ENCODE measurements at places on chromosomes 13 and 19.

DNA sequence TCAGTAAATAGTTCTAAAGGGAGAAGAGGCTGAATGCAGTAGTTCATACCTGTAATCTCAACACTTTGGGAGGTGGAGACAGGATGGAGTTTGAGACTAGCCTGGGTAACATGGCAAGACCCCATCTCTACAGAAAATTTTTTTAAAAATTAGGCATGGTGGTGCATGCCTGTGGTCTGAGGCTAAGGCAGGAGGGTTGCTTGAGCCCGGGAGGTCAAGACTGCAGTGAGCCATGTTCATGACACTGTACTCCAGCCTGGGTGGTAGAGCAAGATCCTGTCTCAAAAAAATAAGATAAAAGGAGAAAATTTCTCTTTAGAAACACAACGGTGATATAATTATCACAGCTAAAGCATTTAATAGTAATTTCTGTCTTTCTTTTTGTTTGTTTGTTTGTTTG is 57.1 kb downstream of the SIPA1L3 start:
- DNase-seq = no peak

- no peak for DNase-seq
Observed at GRCh38 chr13:49532593-49532992, 36.8 kb downstream of the PHF11 start.

DNA sequence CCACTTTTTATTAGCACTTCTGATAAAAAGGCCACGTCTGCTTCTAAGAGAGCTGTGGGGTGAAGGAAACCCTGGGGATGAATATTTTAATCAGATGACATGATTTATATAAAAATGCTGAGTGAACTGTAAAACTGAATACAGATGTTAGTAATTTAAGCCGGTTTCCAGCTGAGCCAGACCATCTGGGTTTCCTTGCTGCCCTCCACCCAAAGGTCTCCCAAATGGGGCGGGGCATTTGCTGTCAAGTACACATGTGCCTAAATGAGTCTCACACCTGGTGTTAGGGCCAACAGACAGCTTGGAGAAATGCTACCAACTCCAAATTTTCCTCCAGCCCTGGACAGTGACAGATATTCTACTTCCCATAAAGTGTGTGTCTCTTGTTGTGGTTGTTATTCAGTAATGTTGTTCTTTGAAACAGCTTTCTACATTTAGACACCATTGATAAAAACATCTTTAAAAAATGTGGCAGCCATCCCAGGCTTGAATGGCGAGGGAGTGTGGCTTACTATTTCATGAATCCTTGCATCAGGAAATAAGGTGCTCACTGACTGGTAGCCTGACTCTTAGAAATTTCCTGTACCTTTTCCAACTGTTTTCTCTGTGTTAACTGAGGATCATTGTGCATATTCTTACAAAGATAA is 350.4 kb downstream of the MTUS2 start:
- no peak for DNase-seq

GRCh38 chr19:51034704-51035103 is at the start of gene KLK12:
KLK12 (minus strand) TSS chr19:51035002; CDS start chr19:51034621, 381 bp downstream.
- DNase-seq = no peak

DNA sequence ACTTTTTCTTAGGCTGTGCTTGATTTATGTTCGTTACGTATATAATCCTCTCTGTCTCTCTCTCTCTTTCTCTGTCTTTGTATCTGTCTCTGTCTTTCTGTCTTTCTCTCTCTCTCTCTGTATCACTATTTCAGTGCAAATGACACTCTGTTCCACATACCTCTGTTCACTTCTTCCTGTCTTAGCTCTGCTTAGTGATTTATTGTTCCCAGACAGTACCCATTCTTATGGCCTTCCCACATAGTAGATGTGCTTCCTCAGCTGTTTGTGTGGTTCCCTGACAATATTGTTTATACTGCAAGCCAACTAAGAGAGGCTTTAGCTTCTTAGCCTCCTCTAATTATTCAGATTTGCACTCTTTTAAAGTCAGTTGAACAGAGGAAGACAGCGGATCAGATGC is 1244.2 kb downstream of the DIAPH3 start:
- DNase-seq = no peak

- no peak for DNase-seq
Observed at GRCh38 chr19:4984438-4984990, 15.6 kb downstream of the KDM4B start.

DNA sequence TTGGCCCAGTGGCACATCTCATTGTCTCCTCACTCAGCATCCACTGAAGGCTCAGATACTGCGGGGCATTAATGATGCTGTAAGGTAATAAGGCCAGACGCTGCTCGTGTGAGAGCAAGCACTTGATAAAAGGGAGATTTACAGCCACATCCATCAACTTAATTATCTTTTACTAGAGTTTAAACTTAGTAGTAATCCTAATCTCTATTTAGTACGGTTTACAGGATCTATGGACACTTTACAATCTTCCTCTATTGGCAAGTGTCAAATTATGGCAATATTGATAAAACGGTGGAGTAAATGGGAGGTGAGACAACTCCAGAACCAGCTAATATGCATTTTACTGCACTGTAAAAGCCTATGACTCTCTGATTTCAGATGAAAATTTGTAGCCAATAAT is 192.7 kb upstream of the GPR12 start:
- no peak for DNase-seq

GRCh38 chr19:8688930-8689329 is 9.7 kb downstream of the ACTL9 start:
- no peak for DNase-seq

All from GM10248 (cell line).